AG08396 (cell line): ENCODE measurements at places on chromosomes 2 and 18.

GRCh38 chr2:149645391-149645790 is 57.8 kb upstream of the MMADHC start:
- DNase-seq: no peak

DNA sequence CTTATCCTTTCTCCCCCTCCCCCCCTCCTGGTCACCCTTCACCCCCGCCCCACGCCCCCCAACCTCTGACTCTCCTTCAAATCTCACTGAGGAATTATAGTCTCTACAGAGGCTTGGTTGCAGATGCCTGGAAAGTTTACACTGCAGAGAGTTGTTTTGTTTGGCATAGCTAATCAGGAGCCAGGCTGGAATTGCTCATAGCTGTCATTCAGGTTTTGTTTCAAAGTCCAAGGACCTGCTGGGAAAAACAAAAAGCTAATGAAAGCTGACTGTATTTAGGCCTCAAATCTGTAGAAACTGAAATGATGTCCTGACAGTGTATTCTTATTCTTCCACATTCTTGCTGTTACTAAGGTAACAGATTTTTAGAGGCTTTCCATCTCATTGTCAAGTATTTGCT is 22.6 kb downstream of the GREB1L start:
- no peak for DNase-seq

DNA sequence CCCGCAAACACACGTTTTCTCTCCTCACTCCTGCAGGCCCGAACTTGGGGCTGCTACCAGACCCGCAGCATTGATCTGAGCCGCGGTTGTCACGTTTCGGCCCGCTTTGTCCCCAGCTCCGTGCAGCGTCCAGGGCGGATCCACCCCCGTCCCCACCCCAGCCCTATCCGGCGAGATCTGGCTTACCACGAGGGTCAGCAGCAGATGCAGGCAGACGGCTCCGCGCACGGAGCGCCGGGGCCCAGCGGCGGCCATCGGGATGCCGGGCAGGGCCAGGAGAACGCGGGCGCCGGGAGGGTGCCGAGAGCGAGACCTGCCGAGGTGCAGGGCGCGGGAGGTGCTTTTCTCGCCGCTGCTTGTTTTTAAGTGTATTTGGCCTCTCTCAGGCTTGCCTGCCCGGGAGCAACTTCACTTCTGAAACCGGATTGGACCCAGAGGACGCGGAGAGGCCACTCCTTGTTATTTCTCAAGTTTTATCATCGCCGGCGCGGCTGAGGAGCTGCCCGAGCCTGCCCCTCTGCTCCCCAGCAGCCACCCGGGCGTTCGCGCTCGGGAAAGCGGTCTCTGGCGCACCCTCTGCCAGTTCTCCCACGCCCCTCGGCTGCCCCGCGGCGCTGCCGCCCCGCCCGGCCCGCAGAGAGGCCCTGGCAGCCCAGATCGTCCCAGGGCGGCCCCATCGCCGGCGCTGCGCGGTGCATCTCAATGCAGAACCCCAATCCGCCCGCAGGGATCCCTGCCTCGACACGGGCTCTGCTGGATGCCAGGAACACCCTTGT is at the start of gene DSC3:
Gene DSC3 (minus strand): TSS at position 337 of the 776 bp plus-strand sequence. CDS start 82 bp downstream, at position 255.
- DNase-seq: no peak

- DNase-seq: no peak
Measured at GRCh38 chr2:155485141-155485842, 786.8 kb downstream of the KCNJ3 start.

- no peak for DNase-seq
Measured at GRCh38 chr2:23635442-23636340, 250.7 kb downstream of the KLHL29 start.

- no peak for DNase-seq
Measured at GRCh38 chr2:30314981-30315380, 83.6 kb downstream of the LBH start.

- DNase-seq: no peak
Measured at GRCh38 chr2:12127638-12128037, 381.2 kb downstream of the LPIN1 start.

DNA sequence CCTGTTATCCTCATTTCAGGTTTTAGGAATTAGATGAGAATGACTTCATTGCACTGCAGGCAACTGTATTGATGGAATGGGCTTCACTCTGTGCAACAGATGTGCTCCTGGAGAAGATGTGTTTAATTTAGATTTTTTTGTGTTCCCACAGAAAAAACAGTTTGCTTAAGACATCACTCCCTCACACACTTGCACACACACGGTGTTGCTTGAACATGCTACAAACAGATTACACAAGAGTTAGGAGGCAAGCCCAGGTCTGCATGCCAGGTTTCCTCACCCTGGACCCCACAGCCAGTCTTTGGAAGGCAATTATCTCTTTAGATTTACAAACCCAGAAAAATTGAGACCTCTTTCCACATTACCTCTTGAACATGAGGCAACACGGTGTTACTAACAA is 93.7 kb upstream of the KLHL29 start:
- DNase-seq: no peak

DNA sequence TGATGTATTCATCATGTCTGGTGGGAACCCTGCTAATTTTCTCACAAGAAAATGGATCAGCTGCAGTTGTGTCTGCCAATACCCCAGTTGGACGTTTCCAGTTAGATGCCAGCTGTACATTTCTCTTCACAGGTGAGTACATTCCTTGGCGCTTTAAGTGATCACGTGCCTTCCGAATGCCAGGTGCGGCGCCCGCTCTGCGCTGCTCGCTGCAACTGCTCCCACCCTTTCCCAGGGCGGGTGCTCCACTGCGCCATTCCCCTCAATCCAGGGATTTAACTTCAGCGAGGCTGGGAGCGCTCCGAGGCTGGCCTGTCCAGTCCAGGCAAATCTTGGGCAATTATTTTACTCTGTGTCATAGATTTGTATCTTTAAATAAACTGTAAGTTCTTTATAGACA is 225.0 kb upstream of the RAB6C start:
- no peak for DNase-seq

- DNase-seq: no peak
Measured at GRCh38 chr2:197560146-197560665, 44.3 kb downstream of the MOB4 start.

DNA sequence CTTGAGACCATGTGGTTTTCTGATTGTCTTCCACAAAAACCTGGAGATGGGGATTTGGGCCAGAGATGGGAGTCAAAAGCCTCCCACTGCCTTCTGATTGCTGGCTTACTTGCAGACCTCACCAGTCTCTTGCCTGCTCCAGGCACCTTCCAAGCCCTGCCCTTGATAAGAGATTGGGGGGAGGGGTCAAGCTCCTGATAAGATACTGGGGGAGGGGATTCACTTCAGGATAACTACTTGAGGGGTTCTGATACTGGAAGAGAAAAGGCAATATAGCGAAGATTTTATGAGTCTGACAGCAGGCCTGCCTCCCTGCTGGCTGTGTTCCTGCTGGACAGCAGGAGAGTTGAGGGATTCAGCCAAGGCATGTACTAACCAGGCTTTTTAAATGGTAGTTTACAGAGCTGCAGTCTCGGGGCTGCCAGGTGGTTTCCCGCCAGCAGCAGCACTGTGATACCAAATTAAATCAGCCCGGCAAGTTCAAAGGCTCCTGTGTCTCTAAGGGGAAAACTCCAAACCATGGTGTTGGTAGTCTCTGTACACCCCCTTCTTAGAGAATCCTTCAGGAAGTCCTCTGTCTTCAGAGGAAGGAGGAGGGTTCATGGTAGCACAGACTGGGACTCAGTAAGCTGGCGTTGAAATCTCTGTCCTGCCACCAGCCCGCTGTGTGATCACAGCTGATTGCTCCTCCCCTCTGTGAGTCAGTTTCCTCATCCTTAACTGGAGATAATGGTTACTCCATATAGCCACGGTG is 58.3 kb downstream of the FBXO36 start:
- DNase-seq: peak; percentile 55

DNA sequence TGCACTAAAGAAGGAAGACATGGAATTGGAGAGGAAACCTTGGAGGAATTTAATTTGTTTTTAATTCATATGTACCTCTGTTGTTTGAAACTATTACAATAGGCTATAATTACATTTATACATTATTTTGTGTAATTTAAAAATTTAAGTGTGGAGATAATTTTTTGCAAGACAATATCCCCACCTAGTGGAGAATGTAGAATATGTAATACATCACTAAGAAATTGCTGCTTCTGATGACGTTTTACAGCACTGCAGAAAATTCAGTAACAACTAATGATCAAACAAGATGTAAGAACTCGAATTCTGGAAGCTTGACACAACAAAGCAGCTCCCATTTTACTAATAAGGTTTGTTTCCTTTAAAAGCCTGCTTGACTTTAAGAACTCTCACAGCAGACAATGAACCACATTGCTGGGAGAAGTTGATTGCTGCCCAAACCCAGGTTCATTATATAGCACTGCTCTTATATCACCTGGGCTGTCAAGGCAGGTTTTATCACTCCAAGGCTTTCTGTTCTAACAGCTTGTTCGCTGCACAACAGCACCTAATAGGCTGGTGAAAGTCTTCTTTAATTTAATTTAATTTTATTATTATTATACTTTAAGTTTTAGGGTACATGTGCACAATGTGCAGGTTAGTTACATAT is 53.4 kb downstream of the THADA start:
- DNase-seq: peak; percentile 37

- DNase-seq: peak; percentile 84
Measured at GRCh38 chr2:234251326-234252271, 201.1 kb downstream of the SPP2 start.

DNA sequence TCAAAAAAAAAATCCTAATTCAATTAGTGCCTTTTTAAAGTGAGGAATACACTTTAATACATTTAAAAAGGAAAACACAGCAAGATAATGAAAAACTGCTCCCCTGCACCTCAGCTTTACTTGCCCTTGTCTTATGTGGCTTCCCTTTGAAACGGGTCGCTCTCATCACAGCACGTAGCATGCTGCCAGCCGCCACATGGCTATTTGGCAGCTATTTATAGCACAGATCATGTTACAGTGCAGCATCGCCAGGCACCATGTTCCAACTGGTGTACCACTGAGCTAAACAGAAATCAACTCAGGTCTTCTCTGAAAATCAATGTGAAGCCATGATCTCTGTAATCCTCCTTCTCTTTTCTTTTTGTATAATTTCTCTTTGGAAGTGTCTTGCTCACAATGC is 65.1 kb downstream of the TMEM182 start:
- DNase-seq: peak; percentile 11

GRCh38 chr2:80420530-80421208 is 116.1 kb upstream of the LRRTM1 start:
- no peak for DNase-seq

DNA sequence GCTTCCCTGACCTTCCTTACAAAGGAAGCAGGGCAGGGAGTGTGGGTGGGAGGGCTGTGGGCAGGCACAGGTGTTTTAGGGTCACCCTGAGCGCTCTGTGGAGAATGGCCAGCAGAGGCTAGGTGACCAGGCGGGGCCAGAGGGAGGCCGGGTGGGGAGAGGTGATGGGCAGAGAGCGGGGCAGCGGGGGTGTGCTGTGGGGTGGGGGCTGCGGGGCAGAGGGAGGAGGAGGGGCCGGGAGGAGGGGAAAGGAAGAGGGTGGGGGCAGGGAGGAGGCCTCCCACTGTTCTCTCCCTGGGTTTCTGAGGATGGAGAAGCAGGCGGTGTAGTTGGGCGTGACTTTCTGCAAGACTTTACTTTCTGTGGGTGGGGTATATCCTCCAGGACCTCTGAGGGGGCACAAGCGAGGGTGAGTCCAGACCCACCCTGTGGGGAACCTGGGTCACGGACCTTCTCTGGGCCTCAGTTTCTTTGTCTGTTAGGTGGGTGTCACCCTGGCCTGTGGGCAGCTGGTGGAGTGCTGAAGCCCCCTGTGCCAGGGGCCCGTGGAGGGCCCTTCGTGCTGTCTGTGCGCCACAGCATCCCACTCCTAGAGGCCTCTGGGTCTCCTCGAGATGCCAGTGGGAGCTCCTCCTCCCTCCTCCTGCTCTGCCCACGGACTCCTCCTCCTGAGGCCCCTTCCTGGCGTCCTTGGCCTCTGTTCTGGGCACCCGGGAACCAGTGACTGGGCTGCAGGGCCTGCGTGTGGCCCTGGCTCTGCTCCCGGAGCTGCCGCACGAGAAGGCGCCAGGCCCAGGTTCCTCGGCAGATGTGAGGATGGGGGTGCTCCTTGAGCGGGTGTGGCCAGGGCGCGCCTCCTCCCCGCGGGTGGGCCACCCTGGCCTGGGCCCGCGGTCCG is 6.3 kb upstream of the NEU4 start:
- DNase-seq: no peak

DNA sequence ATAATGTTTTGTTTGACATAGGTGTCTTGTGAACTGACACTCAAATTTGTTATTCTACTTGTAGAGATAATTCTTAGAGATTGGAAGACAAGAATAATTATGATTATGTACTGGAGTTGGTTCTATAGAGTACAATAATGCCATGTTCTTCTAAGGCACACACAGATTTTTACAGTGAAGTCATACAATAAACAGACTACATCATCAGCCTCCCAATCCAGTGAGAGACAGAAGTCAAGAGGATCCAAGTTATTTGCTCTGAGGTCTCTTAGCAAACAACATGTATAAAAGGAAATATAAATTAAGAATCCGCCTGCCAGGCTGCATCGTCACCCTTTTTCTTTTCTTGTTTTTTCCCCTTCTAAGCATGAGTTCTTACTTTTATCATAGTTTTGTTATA is 613.5 kb upstream of the SETBP1 start:
- DNase-seq: no peak

- DNase-seq: no peak
Measured at GRCh38 chr2:120299561-120299960, 46.4 kb upstream of the INHBB start.

- no peak for DNase-seq
Measured at GRCh38 chr2:9434489-9434888, 11.0 kb downstream of the CPSF3 start.

DNA sequence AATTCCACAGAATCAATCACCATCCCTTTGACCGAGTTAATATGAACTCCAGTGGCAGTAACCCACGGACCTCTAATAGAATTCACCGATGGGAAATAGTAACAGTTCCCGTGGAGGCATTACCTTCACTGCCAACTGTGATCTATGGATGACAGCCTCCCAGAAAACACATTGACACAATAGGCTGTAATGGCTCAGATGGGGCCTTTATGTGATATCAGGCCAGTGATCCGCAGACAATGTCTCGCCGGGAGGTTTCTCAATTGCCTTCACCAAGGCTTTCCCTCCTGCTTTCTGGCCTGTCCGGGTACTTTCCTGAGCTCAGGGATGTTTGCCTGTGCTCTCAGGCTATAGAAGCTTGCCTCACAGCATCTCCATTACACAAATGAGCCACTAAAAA is 34.4 kb upstream of the KLF7 start:
- DNase-seq: no peak

- DNase-seq: peak; percentile 52
Measured at GRCh38 chr2:98013407-98014042, 17.8 kb upstream of the TMEM131 start.

DNA sequence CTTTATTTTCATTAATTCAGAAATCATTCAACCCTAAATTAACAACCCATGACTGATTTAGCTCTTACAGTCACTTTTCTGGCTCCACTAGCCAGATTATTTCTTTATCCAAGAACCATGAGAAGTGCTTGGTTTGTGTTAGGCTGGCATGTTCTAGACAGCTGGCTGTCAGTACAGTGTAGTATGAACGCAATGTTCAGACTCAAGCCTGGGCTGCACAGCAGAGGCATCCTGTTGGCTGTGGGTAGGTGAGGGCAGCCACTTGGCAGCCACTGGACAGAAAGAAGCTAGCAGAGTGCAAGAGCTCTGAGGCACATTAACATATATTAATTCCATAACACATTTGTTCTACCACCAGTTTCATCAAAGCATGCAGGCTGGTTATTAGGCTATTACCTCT is 522.9 kb upstream of the FSHR start:
- DNase-seq: no peak

- DNase-seq: no peak
Measured at GRCh38 chr2:138652378-138652777, 127.8 kb downstream of the NXPH2 start.
